Left lobe of liver (tissue), 2 donors: ENCODE measurements at places on chromosomes 3 and 15.

- no peak for DNase-seq
These were observed 185.1 kb upstream of the TPM1 start for GRCh38 chr15:62857411-62857853.

DNA sequence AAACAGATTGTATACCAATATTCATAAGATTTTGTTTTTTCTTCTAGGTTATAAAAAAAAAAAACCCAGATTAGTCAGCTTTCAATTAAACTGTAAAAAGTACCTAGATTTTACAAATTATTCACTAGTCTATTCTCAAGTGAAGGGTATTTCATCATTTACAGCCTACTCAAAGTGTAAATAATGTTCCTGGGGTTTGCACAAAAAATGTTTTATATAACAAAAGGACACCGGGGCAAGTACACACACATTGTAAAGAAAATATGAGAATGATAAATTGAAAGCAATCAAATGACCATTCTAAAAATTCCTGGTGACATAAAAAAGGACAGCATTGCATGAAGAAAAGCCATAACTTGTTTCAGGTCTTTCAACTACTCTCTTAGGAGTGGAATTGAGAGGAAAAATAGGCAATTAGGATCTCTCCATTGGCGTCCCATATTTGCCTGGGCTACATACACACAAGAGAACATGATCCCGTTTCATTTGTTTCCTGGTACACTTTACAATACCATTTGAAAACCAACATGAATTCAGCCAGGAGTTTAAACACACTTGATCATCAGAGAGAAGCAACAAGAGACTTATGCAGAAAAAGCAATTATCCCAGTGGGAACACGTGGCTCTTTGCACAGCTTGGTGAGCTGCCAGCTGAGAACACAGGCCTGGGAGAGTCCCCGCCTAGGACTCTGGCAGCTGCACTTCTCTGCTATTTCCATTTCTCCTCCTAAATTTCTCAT lies 1039.2 kb downstream of the ROBO1 start:
- DNase-seq = peak; percentile 47

DNA sequence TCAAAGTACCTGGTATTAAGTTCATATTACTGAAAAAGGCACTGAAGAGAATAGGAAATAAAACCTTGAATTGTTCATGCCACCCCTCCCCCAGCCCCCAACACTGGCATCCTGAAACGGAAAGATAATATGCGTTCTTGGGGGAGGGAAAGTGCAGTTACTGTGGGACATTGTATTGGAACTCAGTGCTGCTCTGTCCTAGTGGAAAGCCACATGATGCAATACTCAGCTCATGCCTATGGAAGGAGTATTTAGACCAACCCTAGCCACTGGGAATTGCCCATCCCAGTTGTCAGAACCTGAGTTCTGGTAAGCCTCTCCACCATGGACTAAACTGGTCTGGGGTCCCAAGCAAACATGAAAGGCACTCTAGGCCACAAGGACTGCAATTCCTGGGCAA lies 680.8 kb upstream of the BCHE start:
- no peak for DNase-seq

GRCh38 chr3:129470861-129471260 lies 30.8 kb downstream of the IFT122 start:
- no peak for DNase-seq

DNA sequence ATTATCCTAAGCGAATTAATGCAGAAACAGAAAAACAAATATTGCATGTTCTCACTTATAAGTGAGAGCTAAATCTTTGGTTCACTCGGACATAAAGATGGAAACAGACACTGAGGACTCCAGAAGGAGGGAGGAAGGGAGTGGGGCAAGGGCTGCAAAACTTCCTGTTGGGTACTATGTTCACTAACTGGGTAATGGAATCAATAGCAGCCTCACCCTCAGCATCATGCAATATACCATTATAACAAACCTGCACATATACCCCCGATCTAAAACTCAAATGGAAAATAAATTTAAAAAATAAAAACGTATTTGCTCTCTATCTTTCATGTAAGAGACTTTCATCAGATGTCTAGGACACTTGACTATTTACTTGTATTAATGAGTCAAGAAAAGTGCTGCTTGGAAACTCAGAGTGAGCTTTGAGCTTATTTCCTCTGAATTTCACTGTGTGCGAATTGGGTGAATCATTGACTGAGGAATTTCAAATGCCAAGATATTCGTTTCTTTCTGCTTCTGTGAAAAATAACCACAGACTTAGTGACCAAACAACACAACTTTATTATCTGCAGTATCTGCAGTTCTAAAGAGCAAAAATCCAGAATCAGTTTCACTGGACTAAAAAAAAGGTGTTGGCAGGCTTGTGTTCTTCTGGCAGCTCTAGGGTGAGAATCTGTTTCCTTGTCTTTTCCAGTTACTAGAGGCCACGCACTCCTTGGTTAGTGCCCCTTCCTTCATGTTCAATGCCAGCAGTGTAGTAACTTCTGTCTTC lies 18.4 kb downstream of the TM4SF18 start:
- DNase-seq = no peak

GRCh38 chr3:134651347-134652041 lies 672 bp upstream of the KY start:
- peak; percentile 37 for DNase-seq

- DNase-seq = no peak
These were observed 34.8 kb downstream of the CCDC80 start for GRCh38 chr3:112606098-112606497.

DNA sequence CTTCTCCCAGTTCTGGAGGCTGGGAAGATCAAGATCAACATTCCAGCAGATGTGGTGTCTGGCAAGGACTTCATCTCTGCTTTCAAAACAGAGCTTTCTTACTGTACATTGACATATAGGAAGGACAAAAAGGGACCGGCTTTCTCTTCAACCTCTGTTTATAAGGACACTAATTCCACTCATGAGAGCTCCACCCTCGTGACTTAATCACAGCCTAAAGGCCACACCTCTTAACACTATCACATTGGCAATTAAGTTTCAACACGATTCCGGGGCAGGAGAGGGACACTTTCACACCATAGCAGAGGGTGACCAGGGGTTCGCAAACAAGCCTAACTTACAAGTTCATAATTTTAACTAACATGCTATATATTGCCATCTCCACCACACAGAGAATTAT lies 231.5 kb downstream of the MAGI1 start:
- DNase-seq = no peak

GRCh38 chr3:44045476-44046275 lies 196.0 kb upstream of the TOPAZ1 start:
- no peak for DNase-seq

DNA sequence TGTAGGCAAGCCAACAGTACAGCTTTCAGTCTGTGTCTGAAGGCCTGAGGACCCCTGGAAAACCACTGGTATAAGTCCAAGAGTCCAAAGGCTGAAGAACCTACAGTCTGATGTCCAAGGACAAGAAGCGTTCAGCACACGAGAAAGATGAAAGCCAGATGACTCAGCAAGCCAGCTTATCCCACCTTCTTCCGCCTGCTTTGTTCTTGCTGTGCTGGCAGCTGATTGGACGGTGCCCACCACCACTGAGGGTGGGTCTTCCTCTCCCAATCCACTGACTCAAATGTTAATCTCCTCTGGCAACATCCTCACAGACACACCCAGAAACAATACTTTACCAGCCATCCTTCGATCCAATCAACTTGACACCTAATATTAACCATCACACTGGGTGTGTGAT lies 59.0 kb upstream of the PDZRN3 start:
- no peak for DNase-seq

DNA sequence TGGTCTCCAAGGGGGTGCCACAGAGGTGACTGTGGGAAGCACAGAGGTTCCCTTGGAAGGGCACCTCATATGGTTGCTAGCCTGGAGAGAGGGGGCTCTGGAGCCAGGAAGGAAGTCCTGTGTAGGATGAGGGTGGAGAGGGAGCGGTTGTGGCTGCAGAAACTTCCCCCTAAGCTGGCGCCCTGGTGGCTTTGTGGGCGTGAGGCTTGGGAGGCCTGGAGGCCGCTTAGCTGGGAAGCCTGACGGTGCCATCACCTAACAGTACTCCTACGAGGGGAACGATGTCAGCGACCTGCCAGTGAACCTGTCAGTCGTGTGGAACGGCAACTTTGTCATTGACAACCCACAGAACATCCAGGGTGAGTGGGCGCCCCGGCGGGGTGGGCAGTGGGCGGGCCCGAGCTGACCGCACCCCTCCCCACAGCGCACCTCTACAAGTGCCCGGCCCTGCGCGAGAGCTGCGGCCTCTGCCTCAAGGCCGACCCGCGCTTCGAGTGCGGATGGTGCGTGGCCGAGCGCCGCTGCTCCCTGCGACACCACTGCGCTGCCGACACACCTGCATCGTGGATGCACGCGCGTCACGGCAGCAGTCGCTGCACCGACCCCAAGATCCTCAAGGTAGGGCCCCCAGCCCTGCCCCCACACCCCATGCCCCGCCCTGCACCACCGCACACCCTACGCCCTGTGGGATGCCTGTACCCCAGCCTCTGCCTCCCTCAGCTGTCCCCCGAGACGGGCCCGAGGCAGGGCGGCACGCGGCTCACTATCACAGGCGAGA lies 31.0 kb downstream of the PLXNA1 start:
- no peak for DNase-seq

- peak; percentile 77 for DNase-seq
These were observed 26.4 kb upstream of the KLF13 start for GRCh38 chr15:31300208-31300661.

- no peak for DNase-seq
These were observed 46.2 kb downstream of the NRG4 start for GRCh38 chr15:75966073-75966472.

GRCh38 chr3:115402651-115403050 lies 220.7 kb upstream of the GAP43 start:
- DNase-seq = no peak

DNA sequence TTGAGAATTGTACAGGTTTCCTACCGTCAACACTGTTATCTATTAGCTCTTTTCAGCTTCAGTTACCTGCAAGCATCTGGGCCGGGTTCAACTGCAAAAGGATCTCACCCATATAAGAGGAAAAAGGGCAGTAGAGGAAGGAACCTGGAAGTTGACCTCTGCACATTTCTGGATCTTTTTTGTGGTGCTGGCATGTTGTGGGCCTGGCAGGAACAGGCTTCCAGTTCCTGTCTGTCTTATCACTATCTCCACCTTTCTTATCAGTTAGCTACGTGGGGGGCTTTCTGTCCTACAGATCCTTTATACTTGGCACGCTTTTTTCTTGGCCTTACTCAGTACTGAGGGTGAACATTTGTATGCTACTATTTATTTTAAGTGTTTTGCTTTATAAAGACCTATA lies 42.2 kb upstream of the TJP1 start:
- no peak for DNase-seq

- DNase-seq = no peak
These were observed 11.2 kb downstream of the DCBLD2 start for GRCh38 chr3:98890181-98890835.

GRCh38 chr3:101876142-101876541 lies 26.8 kb downstream of the NFKBIZ start:
- no peak for DNase-seq

DNA sequence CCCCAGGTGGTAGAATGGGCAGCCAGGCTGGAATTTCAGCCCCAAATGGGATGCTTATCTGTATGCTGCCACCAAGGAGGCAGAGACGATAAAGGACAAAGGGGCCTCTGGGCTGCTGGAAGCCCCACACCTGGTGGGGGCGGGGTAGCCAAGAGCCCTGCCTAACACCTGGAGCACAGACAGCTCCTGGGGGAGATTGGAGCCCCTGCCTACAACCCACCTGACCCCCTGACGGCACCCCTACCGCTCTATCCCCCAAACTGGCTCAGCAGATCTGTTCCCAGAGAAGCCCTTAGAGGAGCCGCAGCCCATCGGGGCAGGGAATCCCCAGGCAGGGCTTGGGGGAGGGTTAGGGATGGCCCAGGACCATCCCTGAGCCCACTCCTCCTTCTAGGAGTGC lies 15.8 kb upstream of the SEMA3F start:
- DNase-seq = no peak

- DNase-seq = no peak
These were observed 89.5 kb upstream of the MANF start for GRCh38 chr3:51295625-51296024.

GRCh38 chr3:98954791-98955604 lies 53.5 kb upstream of the DCBLD2 start:
- DNase-seq = no peak

- DNase-seq = no peak
These were observed 64.5 kb downstream of the KLHL25 start for GRCh38 chr15:85730001-85730820.

DNA sequence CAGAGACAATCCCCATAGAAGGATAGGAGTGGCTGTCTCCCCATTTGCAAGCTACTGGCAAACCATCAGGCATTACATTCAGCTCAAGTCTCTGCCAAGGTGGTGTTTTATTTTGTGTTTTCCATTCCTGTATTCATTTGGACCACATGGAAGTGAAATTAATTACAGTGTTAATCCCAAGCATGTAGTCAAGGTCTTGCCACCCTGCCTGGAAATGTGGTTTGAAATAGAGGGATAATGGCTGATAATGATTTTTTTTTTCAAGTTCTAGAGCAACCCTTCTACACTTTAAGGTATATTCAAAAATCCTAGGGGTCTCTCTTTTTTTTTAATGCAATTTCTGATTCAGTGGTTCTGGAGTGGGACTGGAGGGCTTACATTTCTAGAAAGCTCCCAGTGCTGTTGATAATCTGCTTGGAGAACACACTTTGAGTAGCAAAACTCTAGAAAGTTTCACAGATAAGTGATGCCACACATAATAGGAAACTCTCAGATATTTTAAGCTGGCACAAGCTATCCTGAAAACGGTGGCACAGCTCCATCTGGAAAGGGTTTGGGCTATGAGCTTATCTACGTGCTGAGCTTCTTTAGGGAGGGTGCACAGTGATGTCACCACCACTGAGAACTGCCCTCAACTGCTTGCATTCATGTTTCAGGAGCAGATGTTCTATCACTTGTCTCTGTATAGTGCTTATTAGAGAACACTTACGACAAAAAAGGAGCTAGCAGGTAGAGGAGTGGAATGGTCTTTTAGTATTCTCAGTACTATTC lies 140.1 kb upstream of the IL12A start:
- no peak for DNase-seq

DNA sequence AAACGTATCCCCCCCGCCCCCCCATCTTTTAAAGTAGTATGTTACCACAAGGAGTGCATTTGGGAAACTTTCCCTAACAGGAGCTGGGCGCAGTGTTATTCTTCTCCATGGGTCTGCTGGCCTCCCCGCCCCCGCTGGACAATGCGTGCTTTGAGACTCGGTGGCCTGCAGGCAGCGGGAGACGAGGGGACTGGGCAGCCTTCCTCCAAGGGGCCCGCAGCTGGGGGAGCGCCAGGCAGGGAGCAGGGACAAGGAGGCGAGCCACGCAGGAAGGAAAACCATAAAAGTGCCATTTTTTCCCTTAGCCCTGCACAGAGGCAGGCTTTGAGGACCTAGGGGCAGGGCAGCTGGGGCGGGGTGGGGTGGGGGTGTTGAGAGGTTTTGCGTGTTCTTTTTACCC lies 14.1 kb downstream of the SOX2 start:
- no peak for DNase-seq
